ENCODE measurements at places on chromosomes 6 and 20.

- no peak for DNase-seq
Observed at GRCh38 chr6:159745081-159745480, 16.8 kb upstream of the ACAT2 start.

GRCh38 chr6:42960243-42961019 lies at the start of gene GNMT:
Gene GNMT, plus strand, starts transcription at chr6:42960754. Its CDS starts 14 bp downstream, at chr6:42960768.
- no peak for DNase-seq

- no peak for DNase-seq
Observed at GRCh38 chr6:155066921-155067680, 72.0 kb downstream of the TIAM2 start.

- DNase-seq, result no peak
Observed at GRCh38 chr6:8337147-8337546, 98.2 kb downstream of the SLC35B3 start.

DNA sequence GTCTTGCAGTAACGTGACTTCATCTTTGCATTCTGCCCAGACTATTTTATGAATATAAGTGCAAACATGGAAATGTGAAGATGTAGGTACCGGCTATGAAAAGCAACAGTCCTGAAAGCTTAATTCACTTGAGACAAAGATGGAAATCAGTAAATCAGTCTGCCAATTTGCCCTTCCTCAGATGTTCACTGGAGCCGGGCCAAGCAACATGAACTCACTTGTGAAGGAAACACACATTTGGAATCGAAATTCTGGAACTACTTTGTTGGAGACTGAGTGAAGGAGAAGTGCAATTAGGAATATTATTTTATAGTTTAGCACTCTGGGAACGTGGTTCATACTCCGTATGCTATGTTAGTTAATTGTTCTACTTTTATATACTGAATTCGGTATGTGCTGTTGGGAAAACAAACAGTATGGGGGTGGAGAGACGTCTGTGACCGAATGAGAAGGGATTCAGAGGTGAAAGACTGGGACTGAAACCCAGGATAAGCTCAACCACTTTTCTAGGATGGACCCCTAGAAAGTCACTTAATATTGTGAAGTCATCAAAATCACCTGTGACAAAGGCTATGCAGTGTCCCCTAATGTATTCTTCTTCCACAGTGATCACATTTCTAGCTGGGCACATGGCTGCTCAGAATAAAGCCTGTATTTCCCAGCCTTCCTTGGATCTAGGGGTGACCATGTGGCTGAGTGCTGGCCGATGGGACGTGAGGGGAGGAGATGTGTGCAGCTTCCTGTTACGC lies 95.5 kb downstream of the PREX1 start:
- DNase-seq, result no peak

- DNase-seq, result no peak
Observed at GRCh38 chr6:55562318-55562717, 16.7 kb downstream of the HMGCLL1 start.

- no peak for DNase-seq
Observed at GRCh38 chr6:16109659-16110305, 19.1 kb upstream of the MYLIP start.

- no peak for DNase-seq
Observed at GRCh38 chr6:81766482-81767069, 14.1 kb upstream of the TENT5A start.

DNA sequence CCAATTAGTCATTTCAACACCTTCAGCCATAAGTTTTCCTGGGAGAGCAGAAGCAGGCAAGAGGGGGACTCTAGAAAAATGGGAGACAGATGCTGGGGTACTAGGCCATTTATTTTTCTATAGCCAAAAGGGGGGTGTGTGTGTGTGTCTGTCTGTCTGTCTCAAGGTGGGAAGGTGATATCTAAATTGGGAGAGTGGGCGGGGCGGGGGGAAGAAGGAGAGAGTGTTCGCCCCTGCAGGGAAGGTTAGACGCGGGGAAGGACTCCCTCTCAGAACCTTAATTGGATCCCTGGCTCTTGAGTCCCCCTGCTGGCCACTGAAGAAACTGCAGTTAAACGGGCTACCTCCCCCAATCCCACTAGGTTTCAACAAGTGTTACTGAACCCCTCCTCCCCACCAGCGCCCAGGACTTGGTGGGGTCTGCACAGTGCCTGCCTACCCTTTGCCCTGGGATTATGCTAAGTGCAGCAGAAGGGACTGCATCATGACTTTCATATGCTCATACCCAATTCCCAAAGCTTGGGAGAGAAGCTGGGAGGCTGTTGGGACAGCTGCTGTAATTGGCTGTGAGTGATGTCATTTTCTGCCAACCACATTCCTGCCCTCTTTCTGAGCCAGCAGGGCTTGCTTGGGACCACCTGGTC lies 45.8 kb downstream of the FOXP4 start:
- DNase-seq, result peak; percentile 57

GRCh38 chr20:34479627-34480026 lies 36.6 kb upstream of the DYNLRB1 start:
- DNase-seq, result no peak

DNA sequence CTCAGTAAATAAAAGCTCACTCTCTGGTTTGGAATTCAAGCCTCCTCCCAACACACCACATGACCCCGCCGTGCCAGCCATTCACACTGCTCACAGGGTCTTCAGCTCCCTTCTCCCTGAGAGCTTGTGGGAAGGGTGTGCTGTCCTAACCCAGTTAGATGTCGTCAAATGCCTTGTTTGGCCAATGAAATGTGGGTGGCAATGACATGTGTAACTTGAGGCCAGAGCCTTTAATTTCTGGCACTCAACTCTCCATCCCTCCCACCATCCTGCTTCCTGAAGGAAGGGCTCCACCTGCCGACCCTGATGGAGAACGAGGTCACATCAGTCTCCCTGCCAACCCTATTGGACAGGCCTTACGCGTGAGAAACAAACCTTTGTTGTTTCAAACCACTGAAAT lies 224.5 kb upstream of the AGPAT4 start:
- DNase-seq, result no peak

- no peak for DNase-seq
Observed at GRCh38 chr6:128648022-128648598, 127.7 kb upstream of the PTPRK start.

DNA sequence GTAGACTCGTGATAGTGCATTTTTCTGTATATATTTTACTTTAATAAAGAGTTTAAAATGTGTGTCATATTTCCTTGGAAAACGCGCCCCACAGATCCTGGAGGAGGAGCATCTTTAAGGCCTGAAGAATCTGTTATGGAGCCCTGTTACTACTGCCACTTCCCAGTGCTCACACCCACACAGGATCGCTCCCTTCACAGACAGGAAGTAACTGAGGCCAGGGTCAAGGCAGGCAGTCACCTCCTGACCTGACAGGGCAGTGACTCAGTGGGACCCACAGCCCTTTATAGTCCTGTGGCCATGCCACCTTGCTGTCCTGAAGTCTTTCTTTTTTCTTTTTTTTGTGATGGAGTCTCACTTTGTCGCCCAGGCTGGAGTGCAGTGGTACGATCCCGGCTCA lies 9.0 kb downstream of the RRBP1 start:
- DNase-seq, result no peak

- DNase-seq, result no peak
Observed at GRCh38 chr6:30769853-30770524, 25.6 kb upstream of the IER3 start.

DNA sequence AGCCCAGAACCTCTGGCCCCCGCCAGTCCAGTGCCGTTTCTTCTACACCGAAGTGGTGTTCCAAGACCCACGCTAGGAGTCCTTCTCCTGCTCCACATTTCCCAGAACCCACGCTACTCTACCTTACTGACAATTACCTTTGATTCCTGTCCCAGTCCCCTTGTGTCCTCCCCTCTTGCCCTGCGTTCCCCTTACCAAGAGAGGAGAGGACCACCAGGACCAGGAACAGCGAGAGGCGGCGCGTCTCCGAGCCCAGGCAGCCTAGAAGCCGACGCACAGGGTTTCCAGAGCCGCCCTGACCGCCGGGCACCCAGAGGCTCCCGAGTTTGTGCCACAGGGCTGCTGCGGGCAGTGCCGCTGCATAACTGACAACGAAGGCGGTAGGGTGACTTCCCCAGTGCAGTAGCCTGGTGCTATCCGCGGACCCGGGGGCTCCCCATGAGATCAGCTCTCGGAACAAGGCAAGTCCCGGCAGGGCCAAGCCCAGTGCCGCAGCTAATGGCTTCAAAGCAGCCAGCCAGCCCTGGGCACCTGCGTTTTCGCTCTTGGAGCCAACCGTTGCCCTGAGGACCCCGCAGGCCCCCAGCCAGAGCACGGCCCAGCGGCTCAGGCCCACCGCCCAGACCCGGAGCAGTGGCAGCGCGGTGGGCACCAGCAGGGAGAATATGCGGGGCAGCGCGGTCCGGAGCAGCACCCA lies 512 bp downstream of the TAP1 start:
- DNase-seq, result peak; percentile 28

GRCh38 chr20:8330319-8330784 lies 198.3 kb downstream of the PLCB1 start:
- no peak for DNase-seq

GRCh38 chr6:95143408-95144180 lies 433.7 kb upstream of the MANEA start:
- no peak for DNase-seq

DNA sequence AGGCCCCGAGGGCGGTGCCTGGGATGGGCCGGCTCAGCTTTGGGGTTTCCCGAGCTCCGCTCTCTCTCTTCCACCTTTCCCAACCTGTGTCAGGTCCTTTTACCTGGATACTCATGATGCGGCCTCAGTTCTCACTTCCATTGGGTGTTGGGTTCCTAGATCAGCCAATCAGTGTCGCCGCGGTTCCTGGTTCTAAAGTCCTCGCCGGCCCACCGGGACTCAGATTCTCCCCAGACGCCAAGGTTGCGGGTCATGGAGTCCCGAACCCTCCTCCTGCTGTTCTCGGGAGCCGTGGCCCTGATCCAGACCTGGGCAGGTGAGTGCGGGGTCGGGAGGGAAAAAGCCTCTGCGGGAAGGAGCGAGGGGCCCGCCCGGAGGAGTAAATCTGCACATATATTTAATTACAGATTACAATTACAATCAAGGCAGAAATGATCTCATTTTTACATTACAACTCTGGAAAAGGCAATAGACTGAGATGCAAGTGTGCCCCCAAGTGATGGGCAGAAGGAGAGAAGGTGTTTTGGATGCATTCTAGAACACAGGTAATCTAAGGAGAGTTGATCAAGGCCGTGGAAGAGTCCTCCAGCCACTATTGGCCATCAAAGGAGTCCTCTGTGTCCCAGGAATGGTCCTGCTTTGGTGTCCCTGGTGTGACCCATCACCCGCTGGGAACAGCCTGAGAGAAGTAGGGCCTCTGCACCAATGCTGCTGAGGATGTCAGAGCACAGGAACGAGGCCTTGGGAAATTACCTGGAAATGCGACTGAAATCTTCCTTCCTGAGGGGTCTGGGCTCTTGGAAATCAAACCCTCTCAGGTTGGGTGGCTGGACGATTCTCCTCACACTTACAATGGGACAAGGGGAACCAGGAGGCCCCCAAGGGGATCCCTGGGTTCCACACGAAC lies 34.7 kb upstream of the MICB start:
- peak; percentile 78 for DNase-seq

- DNase-seq, result no peak
Observed at GRCh38 chr20:33859157-33859695, 48.1 kb downstream of the CHMP4B start.

- no peak for DNase-seq
Observed at GRCh38 chr20:48669946-48670605, 157.7 kb downstream of the PREX1 start.

DNA sequence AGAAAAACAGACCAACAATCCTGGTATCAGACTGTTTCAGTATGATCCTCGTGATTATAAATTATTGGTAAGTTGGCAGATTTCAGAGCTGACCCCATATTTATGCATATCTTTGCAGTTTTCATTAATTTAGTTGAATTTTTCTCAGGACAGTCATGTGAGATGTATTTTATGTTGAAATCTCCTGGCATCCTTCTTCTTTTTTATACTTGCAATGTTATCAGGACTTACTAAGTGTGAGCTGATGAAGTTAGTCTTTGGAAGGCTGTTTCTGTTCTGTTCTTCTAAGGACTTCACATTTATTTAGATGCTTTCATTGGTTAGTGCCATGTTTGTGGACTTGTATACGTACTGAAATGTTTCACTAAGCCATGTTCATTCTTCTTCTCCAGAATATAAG lies 17.2 kb downstream of the SMPDL3A start:
- DNase-seq, result no peak

DNA sequence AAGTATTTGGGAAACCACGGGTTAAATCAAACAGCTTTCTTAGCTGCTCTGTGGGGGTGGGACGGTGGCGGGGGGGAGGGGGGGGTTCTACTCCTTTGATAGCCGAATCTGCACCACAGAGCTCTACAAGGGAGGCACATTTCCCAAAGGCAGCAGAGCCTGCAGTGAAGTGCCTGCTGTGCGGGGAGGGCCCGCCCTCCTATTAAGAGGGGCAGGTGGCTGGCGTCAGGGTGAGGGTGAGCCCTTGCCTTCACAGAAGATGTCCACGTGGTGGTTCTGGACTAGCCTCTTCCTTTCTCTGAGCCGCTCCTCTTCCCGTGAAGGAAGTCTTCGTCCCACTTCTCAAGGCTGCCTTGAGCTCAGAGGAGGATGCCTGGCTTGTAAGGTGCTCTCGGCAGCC lies 174.9 kb upstream of the THBS2 start:
- DNase-seq, result no peak

- DNase-seq, result no peak
Observed at GRCh38 chr6:111591901-111592461, 13.7 kb downstream of the TRAF3IP2 start.

- no peak for DNase-seq
Observed at GRCh38 chr6:18527836-18528743, 140.9 kb downstream of the RNF144B start.

DNA sequence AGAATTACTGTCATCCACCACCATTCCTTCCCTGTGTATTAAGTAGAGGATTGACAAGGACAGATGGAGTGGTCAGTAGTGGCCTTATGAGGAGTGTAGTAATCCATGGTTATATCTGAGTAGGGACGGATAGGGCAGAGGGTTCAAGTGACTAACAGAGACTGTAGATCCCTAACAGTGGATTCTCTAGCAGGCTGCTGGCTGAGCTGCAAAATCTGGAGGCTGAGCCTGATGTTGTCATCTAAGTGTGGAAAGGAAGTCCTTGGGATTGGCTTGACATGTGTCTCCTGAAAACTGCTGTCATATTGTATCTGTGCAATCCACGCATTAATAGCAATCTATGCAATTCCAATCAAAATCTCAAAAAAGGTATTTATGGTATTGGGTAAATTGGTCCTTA lies 94.2 kb downstream of the WASF1 start:
- DNase-seq, result no peak

- DNase-seq, result no peak
Observed at GRCh38 chr6:103000688-103001087, 1607.2 kb downstream of the GRIK2 start.

- DNase-seq, result no peak
Observed at GRCh38 chr6:112225691-112226090, 28.7 kb downstream of the LAMA4 start.

GRCh38 chr6:15513131-15513771 lies 149.6 kb downstream of the DTNBP1 start:
- DNase-seq, result no peak
